ELF-1 (cell line): ENCODE measurements at places on chromosomes 7 and 10.

DNA sequence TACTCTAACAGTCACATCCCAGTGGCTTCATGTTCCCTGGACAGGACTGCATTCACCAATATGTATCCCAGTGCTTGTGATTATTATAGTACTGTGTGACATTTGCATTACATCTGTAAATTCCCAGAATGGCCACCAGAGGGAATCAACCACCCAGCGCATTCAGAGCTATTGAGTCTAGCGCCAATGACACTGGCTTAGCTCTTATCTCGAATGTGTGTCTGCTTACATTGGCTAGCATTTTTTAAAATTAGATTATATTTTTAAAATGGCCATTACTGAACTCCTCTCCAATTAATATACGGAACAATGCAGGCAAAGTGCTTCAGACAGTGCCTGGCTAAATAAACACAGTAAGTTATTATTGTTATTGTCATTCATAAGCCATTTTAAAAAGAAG lies 36.3 kb downstream of the TRIL start:
- peak; percentile 39 for DNase-seq

- no peak for DNase-seq
Observed at GRCh38 chr10:3464760-3465405, 292.3 kb upstream of the PITRM1 start.

- DNase-seq, result no peak
Observed at GRCh38 chr7:24325708-24326107, 41.7 kb downstream of the NPY start.

DNA sequence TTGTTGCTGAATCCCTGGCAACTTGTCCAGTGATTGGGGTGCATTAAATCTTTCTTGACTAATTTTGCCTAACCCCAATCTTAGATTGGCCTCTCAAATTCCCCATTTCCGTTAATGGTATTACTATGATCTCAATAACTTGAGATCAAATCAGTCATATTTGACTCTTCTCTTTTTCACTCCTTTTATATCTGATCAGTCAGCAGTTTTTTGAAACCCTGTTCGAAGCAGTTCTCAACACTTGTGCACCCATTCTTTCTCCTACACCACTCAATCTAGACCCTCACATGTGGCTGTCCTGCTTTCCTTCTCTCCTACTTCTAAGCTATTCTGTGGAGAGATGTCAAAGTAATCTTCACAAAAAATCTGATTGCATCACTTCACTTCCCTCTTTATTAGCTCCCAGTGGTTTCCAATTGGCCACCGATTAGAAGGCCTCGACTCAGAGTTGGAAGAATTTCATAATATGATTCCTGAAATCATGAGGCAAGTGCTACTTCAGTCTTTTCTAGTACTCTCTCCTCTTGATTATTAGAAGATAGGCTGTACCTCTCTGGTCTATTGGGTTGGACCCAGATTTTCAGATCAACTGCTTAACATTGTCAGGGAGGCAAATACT lies 128.9 kb downstream of the ZNF365 start:
- DNase-seq, result no peak

- no peak for DNase-seq
Observed at GRCh38 chr7:111364413-111364812, 197.9 kb downstream of the IMMP2L start.

DNA sequence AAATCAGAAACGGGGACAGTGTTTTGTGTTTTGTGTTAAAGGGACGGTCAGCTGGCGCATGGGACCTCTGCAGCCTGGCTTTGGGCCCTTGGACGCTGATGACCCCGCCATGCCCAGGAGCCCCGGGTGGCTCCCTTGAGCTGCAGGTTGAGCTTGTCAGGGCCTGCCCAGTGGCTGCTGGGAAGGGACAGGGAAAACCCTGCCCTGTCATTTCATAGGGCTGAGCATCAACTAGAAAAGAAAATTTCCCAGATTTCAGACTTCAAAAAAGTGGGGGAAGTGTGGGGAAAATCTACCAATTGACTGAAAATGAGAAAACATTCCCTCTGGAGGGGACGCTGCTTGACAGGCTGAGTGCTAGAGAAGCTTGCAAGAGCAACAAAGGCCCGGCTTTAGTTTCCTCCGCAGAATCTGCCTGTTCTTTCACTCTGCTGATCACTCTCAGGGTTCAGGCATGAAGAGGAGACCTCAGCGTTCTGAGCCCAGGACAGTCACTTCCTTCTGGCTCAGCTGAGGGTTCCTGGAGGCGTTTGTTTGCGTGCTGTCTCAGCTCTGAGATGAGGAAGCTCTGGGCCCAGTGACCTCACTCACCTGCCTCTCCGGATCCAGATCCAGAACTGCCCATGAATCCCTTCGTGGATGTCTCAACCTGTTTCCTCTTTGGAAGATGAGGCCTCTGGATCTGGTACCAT lies 18.6 kb upstream of the DNAJB6 start:
- no peak for DNase-seq

DNA sequence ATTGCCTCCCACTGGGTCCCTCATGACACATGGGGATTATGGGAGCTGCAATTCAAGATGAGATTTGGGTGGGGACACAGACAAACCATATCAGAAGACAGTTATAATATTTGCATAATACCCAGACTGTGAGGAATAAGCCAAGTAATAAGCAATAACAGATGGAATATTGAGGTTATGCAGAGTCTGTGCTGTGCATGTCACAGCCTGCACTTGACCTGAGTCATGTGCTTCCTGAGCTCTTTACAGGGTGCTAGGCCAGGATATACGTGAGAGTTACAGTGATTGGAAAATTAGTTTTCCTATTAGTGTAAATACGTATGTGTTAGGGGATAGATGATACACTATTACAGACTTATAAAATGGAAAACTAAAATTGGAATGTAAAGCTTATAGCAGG lies 288.7 kb downstream of the SDK1 start:
- DNase-seq, result no peak

DNA sequence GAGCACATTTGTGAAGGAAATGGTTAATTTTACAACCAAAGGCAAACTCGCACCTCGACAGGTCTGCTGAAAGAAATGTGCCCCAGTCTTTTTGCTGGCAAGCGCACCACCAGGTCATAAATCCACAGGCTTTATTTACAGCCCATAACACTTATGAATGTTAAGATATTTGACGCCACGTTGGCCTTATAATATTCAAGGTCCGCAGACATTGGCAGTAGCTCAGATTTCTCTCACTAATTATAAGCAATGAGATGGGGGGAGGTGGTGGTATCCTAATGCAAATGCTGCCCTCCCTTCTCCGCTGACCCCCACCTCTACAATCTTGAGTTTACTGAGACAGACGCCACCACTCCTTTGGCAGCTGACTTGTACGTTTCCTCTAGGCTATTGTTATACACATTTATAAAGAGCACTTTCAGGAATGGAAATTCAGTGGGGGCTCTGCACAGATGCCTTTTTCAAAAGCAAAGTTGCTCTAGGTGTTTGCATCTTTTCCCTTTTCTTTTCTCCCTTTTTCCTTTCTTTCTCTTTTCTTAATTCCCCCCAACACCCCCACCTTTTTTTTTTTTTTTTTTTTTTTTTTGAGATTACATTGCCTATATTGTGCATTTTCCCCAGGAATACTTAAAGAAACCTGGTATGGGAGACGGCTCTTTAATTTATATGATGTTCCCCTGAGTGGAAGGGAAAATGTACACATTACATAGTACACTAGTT lies 6.7 kb downstream of the TCF7L2 start:
- no peak for DNase-seq

DNA sequence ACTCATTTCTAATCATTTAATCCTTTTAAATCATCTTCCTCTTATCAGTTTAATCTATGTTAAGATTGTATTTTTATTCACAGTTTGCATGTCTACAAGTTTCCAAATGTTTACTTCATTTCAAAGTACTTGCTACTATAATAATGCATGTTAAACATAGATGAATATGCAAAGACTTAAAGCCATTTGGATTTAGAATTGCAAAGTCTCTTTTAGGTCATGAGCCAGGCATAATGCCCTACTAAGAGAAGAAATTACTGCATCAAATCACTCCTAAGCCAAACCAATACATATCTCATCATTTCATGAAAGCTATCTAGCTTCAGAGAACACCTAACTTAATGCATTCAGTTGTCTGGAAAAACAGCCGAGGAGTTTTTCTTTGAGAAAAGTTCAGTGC lies 266.1 kb downstream of the PRKG1 start:
- DNase-seq, result no peak

- DNase-seq, result no peak
Observed at GRCh38 chr7:30378275-30378674, 93.9 kb downstream of the ZNRF2 start.
